ENCODE measurements at places on chromosomes 7 and 10.

DNA sequence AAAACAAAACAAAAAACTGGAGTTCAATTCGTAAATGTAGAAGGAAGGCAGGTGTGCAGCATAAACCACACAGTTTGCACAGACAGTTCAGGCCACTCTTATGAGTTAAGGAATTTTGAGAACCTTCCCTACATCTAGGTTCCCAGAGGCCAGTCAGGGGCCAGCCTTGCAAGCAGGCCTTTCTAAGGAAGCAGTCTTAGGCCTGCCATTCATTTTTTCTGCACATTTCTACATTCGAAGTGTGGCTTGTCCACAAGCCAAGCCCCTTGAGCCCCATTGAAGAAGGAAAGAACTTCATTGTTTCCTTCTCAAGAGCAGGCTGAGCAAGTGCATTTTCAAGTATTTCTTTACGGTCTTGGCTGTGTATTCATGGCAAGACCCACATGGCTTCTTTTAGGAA lies 11.4 kb upstream of the OSBPL3 start:
- DNase-seq = no peak

DNA sequence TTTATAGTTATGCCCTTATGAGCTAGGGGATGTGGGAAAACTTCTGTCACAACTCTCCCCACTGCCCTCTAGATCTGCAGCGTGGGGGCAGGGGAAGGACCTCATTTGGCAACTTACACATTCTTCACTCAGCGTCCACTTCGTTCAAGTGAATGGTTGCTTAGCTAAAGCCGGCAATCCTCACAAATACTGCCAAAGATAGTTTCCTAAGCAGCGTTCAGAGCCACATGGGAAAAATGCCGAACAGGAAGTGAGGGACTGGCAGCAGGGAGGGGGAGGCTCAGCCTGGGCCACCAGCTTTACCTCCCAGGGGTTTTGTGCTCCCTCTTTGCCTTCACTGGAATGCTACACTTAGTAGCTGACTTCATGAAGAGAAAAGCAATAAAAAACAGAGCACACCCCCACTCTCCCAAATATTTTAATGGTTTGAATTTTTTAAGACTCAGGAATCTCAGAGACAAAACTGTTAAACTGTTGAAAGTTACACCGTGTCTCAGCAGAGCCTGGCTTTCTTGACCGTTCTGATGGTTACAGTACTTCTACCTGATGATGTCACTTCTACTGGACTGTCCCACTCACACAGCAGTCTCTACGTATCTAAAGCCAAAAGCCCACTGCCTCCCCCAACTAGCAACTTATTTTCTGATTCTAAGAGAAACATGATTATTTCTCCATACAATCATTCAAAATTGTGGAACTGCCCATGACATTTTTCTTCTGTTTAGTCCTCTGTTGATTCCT lies 10.4 kb downstream of the GRM3 start:
- no peak for DNase-seq

- no peak for DNase-seq
Measured at GRCh38 chr10:130884456-130884855, 427.1 kb downstream of the TCERG1L start.

- DNase-seq = no peak
Measured at GRCh38 chr7:69630292-69630691, 32.0 kb downstream of the AUTS2 start.

DNA sequence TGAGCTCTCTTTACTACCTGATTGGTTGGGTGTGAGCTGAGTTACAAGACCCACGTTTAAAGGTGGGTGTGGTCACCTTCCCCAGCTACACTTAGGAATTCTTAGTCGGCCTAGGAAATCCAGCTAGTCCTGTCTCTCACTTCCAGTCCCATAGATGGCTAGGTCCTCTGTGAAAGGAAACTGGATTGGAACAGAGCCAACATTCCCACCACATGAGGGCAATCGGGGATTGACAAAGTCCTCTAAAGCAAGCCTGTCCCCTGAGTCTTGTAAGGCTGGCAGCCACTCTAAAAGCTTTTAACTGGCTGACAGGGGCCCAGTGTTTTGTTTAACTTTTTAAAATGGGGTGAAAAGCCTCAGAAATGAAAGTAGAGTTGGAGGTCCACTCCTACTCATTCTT lies 15.1 kb upstream of the CROT start:
- no peak for DNase-seq

DNA sequence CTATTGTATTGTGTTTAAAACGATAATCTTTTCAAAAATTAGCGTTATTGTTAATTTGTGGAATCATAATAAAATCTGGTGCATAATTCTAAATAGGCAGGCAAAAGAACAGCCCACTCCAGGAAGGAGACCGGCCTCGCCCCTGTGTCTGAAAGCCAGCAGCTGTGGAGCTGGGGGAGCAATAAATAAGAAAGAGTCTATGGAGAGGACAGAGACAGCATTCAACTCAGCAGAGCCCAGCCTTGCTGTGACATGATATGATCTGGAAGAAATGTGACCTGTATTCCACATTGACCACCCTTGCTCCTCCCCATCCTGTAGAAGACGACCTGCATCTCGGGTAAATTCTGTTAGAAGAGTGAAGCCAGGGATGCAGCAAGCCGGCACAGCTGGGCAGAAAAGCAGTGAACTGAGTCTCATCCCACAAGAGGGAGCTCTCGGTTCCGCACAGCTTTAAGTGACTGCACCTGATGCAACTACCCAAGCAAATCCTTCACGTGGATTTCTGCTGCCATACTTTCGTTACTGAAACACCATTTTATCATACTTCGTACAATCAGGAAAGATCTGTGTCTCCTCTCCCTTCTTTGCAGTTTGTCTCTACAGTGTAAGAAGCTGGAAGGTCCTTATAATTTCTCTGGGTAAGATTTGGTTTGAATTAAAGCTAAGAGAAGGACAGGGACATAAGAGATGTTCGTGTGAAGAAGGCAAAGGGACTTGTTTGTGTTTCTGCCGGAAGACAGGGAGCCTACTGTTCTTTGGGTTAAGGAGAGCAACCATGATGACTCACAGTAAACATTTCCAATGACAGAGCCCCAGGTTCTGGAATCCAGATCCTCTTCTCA lies 427.1 kb downstream of the GPAM start:
- peak; percentile 1 for DNase-seq

- DNase-seq = no peak
Measured at GRCh38 chr7:30552330-30552729, 42.3 kb upstream of the GARS1 start.

GRCh38 chr10:61197057-61197456 lies 253.1 kb upstream of the RHOBTB1 start:
- DNase-seq = no peak

DNA sequence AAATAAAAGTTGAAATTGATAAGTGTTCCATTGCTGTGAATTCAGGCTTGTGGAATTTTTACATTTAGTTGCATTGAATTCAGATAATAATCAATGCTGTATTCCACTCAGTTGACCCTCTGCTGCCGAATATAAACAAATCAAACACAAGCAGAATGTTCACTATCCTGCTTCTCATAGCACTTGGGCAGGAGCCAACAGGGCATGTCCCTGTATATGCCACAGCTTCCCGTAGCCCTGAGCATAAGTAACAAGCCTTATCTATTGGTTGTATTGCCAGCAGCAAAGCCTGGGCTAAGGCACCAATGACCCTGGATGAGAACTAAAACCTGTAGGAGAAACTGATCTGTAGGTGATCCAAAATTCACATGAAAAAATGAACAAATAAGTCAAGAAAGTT lies 145.9 kb downstream of the ARHGAP12 start:
- no peak for DNase-seq

DNA sequence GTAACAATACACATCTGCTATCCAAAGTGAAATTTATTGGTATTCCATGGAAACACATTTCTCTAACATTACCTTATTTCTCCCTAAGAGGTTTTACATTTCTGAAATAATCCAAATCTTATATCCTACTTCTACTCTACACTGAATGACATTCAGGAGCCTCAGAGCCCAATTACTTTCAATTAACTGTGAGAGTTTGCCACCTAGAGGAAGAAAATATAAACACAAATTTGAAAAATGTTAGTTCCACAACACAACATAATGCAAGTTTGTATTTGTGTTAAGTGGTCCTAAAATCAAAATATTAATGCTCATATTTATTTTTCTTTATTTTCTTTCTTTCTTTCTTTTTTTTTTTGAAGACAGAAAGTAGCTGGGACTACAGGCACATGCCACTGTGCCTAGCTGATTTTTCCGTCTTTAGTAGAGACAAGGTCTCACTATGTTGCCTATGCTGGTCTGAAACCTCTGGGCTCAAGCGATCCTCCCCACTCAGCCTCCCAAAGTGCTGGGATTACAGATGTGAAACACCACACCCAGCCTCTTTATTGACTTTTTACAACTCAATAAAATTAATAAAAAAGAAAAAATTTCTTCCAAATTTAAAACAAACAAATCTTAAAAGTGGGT lies 46.0 kb downstream of the ATAD1 start:
- no peak for DNase-seq
